ENCODE measurements at places on chromosomes 12 and 14.

GRCh38 chr14:48008646-48009045 lies 333.2 kb upstream of the MDGA2 start:
- DNase-seq, result no peak

- DNase-seq, result no peak
These were observed 132.8 kb downstream of the VRK1 start for GRCh38 chr14:96929950-96930349.

GRCh38 chr12:19800884-19801283 lies 361.6 kb downstream of the AEBP2 start:
- DNase-seq, result no peak

DNA sequence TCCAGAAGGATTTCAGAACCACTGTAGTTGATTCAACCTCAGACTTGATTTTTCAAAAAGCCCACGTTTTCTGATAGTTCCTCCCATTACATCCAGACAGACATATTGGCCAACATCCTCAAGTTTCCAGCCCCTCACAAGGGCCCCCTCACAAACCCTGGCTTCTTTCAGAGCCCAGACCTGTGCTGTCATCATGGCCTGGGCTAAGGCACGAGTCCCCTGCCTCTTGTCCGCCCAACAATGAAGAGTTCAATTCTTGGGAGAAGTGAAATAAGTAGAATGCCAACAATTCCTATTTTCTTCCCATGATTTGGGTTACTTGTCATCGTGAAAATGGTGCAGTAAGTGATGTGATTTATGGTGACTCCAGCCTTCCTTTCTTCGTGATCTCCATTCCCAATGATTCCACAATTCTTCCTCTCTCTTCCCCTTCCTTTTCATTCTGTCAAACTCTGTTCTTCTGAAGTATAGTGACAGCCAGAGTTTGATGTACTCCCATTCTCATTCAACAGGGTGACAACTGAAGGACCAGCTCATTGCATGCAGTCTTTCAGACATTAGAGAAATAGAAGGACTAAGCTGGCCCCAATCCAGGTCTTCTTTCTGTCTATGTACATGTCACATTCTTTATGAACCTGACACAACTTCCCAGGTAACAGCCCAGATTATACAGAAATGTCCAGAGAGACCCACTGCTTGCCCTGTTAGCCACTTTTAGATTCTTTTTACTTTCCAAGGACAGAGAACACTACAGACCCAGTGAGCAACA lies 29.2 kb downstream of the SPTB start:
- DNase-seq, result no peak

- DNase-seq, result no peak
These were observed 99.1 kb downstream of the NELL2 start for GRCh38 chr12:44777044-44777443.

GRCh38 chr12:78865516-78865915 lies 942 bp downstream of the SYT1 start:
- DNase-seq, result no peak

GRCh38 chr14:88196116-88196890 lies 126.8 kb downstream of the KCNK10 start:
- no peak for DNase-seq

- DNase-seq, result no peak
These were observed 7.0 kb upstream of the B4GALNT3 start for GRCh38 chr12:452667-453210.

- no peak for DNase-seq
These were observed 214.3 kb upstream of the PDE3A start for GRCh38 chr12:20154052-20154451.

GRCh38 chr14:41899416-41899815 lies 292.7 kb downstream of the LRFN5 start:
- no peak for DNase-seq

GRCh38 chr12:114662512-114663177 lies 21.3 kb downstream of the TBX3 start:
- peak; percentile 81 for DNase-seq

GRCh38 chr14:72528059-72528862 lies 365.6 kb downstream of the DPF3 start:
- DNase-seq, result no peak

DNA sequence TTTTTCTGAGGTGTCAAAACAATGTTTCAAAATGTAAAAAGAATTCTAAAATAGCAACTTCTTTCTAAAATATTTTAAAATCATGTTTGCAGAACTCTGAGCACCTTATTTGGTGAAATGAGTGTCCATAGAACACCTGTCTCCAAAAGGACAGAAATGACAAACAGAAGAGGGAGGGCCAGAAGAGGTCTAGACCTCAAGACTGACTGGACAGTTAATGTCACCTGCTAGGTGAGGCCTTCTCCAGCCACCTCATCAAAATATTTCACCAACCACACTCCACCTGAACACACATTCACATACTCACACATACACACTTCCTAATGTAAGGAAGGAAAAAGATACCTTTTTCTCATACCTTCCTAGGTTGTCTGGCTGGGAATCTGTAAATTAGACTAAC lies 147.8 kb upstream of the PLEKHA5 start:
- DNase-seq, result no peak

GRCh38 chr14:71331403-71331802 lies 424.1 kb downstream of the PCNX1 start:
- DNase-seq, result no peak

DNA sequence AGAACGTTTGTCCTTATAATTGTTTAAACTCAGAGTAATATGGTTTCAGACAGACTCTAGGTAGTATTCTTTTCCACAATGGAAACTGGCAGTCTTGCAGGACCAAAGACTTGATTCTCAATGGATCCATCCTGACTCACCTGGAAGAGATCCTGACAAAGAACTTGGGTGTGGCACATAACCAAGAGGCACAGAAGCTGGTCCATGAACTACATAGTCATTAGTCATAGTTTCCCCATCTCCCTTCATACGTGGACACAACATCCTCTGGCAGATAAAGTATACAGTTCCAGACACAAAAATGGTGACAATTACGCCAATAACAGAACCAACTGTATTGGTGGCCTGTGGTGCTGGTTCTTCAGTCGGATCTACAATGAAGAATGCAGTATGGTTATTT lies 55.8 kb downstream of the BCL2L14 start:
- no peak for DNase-seq

- no peak for DNase-seq
These were observed 117.7 kb downstream of the GPR135 start for GRCh38 chr14:59347511-59347900.

DNA sequence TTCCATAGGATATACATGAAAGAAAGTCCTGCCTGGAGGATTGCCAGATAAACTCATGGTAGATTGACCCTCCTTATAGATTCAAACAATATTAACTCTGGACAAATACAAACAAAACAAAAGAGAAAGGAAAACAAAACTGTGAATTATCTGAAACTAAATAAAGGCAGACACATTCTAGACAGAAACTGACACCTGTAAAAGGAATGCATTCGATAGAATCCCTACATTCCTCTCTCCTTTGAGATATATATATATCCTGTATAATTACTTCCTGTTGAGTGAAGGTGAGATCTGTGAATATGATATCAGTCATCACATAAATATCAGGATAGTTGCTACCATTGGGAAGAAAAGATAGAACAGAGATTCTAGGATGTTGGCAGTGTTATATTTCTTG lies 948.4 kb upstream of the ATXN7L3B start:
- no peak for DNase-seq

- DNase-seq, result no peak
These were observed 26.5 kb upstream of the PLD4 start for GRCh38 chr14:104898195-104898558.

GRCh38 chr12:97093187-97093683 lies 186.2 kb downstream of the NEDD1 start:
- DNase-seq, result no peak

DNA sequence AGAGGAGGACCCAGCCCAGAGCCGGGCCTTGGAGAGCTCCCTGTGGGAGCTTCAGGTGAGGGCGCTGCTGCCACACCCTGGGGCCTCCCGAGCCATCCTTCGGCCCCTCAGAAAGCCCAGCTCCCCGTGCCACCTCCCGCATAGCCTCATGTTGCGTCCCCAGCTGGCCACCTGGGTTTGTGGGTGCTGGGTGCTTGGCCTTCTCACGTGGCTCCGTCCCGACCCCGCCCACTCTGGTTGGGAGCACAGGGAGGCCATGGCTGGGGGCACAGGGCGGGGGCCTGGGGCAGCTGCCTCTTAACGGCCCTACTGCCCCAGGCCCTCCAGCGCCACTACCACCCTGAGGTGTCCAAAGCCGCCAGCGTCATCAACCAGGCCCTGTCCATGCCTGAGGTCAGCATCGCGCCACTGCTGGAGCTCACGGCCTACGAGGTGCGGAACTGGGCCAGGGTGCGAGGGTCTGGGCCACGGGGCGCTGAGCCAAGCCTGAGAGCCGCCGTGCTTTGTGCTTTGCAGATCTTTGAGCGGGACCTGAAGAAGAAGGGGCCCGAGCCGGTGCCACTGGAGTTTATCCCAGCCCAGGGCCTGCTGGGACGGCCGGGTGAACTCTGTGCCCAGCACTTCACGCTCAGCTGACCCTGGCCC lies 7.6 kb downstream of the NOC4L start:
- no peak for DNase-seq

GRCh38 chr12:100267603-100268281 lies 765 bp downstream of the SCYL2 start:
- DNase-seq, result peak; percentile 9

- no peak for DNase-seq
These were observed 18.9 kb downstream of the PYROXD1 start for GRCh38 chr12:21456291-21456780.

GRCh38 chr12:109890620-109891170 lies 9.4 kb upstream of the TCHP start:
- no peak for DNase-seq

GRCh38 chr14:40629144-40629543 lies 977.5 kb upstream of the LRFN5 start:
- no peak for DNase-seq

DNA sequence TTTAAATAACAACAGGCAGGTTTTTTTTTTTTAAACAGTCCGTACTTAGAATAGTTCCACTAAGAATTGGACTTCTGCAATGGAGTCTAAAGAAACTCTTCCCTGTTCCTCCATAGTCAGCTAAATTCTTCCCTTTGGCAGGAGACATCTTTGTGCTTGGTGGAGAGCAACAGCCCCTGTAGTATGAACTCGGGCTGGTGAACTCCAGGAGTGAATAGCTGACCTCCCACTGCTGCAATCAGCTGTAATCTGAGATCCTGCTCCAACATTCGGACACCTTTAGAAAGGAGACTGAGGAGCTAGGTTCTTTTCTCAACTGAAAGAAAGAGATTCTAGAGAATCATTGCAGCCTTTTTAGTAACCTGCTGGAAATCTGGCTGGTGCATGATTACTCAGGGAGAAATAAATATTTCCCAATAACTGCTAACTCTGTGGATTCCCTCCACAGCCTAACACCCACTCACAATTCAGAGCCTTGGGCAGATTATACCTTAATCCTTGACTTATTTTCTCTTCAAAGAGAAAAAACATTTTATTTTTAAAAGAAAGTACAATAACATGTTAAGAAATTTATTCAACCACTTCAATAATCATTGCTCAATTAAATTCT lies 25.6 kb upstream of the DBX2 start:
- no peak for DNase-seq

DNA sequence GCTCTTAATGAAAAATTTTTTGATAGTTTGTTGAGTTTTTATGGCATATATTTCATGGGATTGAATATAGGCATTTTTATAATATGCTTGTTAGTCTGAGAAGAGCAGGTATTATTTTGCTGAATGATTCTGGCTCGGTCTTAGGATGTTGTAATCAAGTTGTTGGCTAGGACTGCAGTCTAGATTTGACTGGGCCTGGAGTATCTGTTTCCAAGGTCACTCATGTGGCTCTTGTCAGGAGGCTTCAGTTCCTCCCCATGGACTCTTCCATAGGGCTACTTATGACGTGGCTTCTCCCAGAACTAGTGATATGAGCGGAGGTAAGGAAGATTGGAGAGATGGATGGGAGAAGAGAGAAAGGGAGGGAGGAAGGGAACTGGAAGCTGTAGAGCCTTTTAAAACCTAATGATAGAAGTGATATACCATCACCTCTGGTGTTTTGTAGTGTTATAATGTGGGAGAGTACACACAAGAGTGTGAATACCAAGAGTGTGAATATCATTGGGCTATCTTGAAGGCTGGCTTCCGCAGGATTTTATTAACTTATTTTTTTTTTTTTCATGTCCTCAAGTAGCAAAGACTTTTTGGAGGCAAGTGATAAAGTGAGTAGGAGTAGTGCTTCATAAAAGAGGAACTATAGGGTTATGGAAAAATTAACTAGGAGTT lies 4.4 kb downstream of the MNAT1 start:
- DNase-seq, result no peak

GRCh38 chr14:77612011-77612620 lies 4.3 kb downstream of the SPTLC2 start:
- peak; percentile 23 for DNase-seq

DNA sequence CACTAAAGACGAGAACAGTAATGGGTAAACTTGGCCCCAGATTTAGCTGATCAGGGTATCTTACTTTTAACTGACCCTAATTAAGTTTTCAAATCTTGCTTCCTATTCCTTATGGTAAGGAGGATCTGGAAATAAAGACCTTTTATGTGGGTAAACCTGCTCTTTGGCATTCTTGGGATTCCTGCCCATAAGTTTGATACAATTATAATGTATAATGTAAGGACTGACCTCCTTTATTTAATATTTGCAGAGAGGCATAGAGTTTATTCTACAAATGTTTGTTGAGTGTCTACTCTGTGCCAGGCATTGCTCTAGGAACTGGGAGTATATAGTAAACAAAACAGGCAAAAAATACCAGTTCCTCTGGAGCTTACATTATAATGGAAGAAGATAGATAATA lies 4.4 kb upstream of the PRDM4 start:
- no peak for DNase-seq

DNA sequence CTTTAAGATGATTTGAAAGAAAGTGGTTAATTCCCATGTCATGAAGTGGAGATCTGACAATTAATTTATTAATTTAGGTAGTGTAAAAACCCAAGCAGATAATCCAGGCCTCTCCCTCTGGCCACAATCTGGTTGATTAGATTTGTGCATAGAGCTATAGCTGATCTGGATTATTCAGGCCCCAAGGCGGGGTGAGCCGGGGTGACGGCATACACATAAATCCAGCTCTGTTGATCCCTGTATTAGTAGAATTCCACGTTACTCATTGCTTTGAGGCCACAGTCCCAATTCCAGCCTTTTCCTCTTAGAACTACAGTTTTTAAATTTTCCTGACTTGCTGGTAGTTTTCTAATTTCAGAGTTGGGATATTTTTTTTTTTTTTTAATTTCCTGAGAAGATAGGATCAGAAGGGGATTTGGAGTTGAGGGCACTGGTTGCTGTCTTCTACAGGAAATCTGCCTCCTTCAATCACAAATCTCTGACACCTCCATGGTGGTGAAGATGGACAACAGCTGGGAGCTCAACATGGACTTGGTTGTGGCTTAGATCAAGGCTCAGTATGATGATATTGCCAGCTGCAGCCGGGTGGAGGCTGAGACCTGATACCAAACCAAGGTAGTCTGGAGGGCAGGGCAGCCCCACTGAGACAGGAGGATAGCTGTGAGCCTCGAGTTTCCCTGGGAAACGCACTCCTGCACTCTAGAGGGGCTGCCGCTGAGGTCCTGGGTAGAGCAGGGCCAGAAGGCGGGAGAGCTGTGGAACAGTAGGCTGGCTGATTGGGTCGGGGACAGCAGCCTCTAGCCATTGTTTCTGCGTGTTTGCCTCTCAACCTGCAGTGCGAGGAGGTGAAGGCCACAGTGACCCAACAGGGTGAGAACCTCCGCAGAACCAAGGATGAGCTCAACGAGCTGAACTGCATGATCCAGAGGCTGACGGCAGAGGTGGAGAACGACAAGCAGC lies 19.4 kb downstream of the KRT85 start:
- DNase-seq, result no peak

- no peak for DNase-seq
These were observed 14.3 kb downstream of the MAP3K12 start for GRCh38 chr12:53484686-53485575.
